ENCODE measurements at places on chromosomes 12 and 14.
A peak's percentile ranks its signal among the peaks of the same experiment; 100 is the strongest.

GRCh38 chr14:72476657-72477499 is 417.0 kb downstream of the DPF3 start:
- DNase-seq: peak; percentile 33

DNA sequence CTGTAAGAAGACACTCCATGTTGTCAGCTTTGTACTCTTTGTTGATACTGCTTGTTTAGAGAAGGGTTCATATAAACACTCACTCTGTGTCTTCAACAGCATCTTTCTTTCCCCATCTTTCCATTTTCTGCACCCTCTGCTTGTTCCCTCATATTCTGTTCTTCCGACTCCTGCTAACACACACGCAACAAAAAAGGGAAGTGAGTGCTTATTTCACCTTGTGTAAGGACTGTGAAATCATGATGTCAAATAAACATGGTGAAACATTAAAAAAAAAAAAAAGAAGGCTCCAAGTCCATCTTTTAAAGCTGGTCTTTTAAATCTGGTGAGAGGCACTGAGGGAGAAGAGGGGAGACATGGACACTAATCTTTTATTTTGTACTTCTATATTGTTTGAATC is 145.4 kb downstream of the RPAP3 start:
- DNase-seq: no peak

DNA sequence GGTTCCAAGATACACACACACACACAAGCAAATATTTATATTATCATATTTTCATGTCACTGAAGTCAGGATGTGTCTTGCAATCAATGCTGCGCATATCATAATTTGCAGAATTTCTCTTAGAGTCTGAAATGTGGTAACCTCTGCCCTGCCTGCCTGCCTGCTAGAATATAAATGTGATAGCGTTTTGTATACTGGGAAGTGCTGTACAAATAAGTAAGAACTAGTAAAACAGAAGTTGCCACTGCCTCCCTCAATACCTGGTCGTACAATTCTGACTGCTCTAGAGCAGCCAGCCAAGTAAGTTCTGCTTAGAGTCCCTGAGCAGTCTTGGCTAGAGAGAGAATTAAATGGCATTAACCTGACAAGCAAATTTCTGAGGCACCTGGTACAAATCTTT is 83.9 kb upstream of the NTF3 start:
- no peak for DNase-seq

DNA sequence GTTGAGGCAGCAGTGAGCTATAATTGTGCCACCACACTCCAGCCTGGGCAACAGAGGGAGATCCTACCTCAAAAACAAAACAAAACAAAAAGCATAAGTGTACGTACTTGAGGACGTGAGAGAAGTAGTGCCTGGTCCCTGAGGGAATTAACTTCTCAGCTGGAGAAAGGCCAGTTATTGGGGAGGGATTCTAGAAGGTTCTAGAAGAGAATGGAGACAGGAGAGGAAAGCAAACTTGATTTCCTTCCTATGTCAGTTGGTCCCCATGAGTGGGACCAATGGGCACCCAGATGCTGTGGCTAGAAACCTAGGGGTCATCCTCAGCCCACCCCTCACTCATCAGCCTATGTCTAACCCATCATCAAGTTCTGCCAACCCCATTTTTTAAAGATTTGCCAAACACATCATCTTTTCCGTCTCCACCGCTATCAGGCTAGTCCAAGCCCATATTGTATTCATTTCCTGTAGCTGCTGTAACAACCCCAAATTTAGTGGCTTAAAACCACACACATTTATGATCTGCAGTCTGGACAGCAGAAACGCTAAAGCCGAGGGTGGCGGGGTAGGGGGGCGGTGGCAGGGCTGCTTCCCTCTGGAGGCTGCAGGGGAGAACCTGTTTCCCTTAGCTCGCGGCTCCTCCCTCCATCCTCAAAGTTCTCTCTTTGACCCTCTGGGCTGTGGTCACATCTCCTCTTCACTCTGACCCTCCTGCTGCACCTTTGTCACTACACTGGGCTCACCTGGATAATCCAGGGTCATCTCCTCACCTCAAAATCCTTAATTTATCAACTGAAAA is 7.2 kb upstream of the RBM19 start:
- no peak for DNase-seq

DNA sequence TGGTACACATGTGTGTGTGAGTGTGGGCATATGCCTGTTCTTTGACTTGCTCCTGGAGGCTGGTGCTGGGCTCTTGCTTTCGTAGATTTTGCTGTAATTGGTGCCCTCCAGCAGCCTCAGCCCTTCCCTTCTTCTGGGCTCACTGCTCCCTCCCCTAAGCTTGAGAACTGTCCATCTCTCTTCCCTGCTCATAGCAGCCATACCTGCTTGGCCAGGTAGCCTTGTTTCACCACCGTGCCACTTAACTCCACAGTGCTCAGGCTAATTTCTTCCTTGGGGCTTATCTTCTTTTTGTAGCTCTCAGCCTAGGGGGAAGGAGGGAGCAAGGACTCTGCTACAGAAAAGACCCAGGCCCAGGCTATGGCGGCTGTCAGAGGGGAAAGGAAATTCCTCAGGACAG is 19.8 kb downstream of the PLEK2 start:
- DNase-seq: no peak

- DNase-seq: no peak
These were observed 110.4 kb upstream of the SCAF11 start for GRCh38 chr12:46100551-46101484.

GRCh38 chr12:58323676-58324075 is 382.3 kb downstream of the ATP23 start:
- DNase-seq: no peak

GRCh38 chr14:75339059-75339458 is 60.4 kb downstream of the FOS start:
- no peak for DNase-seq

DNA sequence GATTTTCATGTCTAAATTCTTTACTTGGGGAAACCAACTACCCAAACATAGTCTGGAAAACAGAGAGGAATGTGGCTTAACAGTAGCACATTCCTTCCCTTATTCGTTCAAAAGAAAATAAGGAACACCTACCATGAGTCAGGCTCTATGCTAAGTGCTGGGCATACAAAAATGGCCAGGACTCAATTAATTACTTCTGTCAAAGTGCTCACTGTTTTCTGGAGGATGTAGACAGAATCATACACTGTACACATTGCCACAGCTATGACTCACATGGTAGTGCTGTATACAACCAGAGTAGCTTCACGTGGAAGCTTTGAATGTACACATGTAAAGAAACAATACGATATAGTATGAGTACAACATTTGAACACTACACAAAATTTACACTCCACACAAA is 50.1 kb downstream of the SLC25A21 start:
- no peak for DNase-seq

- DNase-seq: no peak
These were observed 127.3 kb downstream of the RFLNA start for GRCh38 chr12:124422142-124422569.

GRCh38 chr12:49970658-49971057 is 2.1 kb upstream of the AQP6 start:
- DNase-seq: no peak

GRCh38 chr12:6376079-6376869 is 911 bp upstream of the SCNN1A start:
- no peak for DNase-seq

GRCh38 chr12:94948232-94948810 is 55.2 kb downstream of the NDUFA12 start:
- no peak for DNase-seq

DNA sequence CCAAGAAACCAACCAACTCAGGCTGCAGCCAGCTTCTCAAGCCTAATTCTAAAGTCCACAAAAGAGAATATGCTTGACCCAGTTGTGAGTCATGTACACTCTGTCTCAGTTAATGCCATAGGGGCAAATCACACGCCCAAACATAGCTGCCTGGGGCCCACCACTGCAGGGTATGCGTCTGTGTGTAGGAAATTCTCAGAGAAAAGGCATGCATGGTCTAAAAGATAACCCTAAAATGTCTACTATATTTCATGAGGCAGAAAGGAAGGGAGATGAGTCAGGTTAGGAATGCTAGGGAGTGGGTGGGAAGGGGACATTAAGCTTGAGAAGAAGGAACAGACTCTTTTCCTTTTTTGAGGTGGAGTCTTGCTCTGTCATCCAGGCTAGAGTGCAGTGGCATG is 22.3 kb upstream of the SPTLC2 start:
- no peak for DNase-seq

GRCh38 chr12:107649661-107650061 is 35.9 kb upstream of the PWP1 start:
- no peak for DNase-seq

DNA sequence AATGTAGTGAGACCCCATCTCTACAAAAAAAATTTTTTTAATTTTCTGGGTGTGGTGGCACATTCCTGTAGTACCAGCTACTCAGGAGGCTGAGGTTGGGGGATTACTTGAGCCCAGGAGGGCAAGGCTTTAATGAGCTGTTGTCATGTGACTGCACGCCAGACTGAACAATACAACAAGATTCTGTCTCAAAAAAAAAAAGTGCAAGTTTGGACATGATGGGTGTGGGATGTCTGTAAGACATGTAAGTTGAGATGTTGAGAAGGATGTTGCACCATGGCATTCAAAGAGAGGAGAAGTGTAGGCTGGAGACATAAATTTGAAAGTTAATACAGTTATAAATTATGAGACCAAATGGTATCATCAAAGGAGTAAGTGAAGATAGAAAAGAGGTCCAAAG is 23.5 kb downstream of the YEATS4 start:
- DNase-seq: no peak

DNA sequence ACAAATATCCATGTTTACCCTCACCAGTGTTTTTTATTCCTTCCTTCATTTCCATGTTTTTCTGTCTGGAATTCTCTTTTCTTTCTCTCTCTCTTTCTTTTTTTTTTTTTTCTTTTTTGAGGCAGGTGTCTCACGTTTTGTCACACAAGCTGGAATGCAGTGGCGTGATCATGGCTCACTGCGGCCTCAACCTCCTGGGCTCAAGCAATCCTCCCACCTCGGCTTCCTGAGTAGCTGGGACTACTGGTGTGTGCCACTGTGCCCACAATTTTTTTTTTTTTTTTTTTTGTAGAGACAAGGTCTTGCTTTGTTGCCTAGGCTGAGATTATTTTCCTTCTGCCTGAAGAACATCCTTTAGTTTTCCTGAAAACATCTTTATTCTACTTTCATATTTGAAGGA is 15.0 kb upstream of the AMIGO2 start:
- DNase-seq: no peak

- no peak for DNase-seq
These were observed 145.2 kb upstream of the ARID2 start for GRCh38 chr12:45584336-45584735.

DNA sequence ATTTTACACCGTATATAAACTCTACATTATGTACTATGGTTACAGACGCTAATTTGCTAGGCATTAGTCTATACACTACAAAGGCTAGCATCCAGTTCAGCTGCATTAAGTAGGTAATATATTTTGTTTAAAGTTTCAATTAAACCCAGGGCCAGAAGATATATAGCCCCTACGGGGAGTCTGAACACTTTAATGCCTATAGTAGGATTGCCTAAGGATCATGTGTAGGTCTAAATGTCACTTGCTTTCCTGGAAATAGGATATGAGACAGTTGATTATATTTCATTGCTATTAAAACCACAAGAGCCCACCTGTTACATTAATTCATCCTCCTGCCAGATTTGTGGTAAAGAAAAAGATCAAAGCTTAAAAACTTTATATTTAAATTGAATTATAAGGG is 286.9 kb downstream of the TMTC2 start:
- no peak for DNase-seq

- no peak for DNase-seq
These were observed 86.4 kb upstream of the SINHCAF start for GRCh38 chr12:31412292-31412801.

GRCh38 chr12:110004598-110004997 is 5.4 kb downstream of the ANKRD13A start:
- DNase-seq: peak; percentile 42

GRCh38 chr12:78403136-78403535 is 461.4 kb upstream of the SYT1 start:
- DNase-seq: no peak

- DNase-seq: peak; percentile 40
These were observed 6.3 kb downstream of the ITGA5 start for GRCh38 chr12:54412786-54413185.

DNA sequence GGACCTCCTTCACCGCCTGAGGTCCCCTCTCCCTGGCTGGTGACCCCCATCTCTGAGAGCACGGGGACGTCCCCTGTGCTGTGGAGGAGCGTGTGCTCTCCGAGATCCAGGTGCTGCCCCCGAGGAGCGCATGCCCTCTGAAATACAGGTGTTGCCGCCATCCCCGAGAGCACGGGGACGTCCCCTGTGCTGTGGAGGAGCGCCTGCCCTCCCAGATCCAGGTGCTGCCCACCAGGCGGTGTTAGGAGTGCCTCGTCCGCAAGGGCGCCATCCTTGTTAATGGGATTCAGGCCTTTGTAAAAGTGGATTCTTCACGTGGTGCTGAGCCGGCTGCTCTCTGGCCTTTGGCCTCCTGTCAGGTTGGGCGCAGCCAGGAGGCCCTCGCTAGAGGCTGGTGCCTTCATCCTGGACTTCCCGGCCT is 10.1 kb downstream of the NOC4L start:
- no peak for DNase-seq

DNA sequence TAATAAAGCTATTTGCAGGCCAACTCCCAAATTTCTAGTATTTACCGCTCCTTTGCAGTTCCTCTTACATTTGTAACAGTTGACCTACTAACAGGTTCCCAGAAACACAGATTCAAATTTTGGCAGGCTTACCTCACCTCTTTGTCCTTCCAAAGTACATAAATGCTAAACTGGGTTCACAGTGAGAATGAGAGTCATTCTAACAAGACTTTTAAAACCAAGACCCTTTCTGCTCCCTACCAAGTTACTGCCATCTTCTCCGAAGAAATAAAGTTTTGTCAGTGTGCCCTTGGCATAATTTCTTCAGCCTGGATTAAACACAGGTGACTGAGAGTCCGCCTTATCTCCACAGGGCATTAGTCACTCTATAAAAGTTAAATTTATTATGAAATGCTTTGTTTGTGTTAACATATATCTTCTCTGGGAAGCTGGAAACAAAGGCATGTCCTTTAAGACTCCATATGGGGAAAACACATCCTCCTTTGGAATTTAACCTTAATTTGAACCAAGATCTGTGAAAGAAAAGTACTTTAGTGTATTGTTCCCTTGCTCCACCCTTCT is 28.2 kb downstream of the FOXA1 start:
- DNase-seq: no peak

DNA sequence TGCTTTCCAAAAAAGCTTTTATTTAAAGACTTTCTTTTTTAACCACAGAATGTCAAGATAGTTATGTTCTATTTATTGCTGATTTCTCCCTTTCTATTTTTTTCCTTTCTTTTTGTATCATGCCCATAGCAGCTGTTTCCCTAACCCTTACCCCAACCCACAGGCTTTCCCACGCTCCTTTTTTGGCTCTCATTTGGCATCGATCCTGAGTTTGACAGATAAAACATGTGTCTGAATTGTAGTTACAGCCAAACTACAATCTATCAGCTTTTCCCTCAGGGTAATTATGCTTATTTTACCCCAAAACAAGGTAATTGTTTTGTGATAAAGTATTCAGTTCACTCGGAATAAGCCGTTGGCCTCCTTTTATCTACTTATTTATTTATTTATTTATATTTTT is 46.7 kb downstream of the PDE3A start:
- DNase-seq: no peak

Measured in CD4-positive, alpha-beta memory T cell (primary cell).